Naive B cell (primary cell): ENCODE measurements at places on chromosomes 13 and 19.

GRCh38 chr19:13120817-13121216, 2.8 kb downstream of the NACC1 start:
- peak overlapping the region; percentile 51 for H3K4me3 ChIP-seq
- H3K27me3 ChIP-seq = no peaks in the 10 kb centered on the region
- peaks cover 62% of the 10 kb centered on the region for H3K4me1 ChIP-seq
- no peaks in the 10 kb centered on the region for H3K36me3 ChIP-seq

DNA sequence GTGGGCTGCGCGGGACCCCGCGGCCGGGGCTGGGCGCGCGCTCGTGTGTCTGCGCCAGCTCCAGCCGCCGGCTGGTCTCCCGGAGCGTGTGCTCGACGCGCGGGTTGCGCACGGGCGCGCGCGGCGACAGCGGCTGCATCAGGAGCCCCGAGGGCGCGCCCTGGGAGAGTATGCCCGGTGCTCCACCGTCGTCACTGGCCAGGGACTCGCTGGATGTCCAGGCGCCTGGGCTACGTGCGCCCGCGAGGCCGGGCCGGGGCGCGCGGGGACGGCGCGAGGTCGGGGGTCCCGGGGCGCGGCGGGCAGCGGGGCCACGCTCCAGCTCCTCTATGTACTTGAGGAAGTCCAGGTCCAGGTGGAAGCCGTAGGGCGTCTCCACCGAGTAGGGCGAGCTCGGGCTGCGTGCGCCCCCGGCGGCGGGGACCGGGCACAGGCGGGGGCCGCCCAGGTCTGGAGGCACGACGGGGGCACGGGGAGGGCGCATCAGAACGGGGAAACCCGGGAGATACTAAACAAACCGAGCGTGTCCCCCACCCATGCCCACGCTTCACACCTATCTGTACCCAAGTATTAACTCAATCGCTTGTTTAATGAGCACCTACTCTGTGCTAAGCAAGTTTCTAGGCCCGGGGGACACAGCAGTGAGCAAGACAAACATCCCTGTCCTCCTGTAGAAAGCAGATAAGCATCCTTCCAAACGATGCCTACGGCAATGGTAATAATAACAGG, 7.6 kb downstream of the KANK3 start:
- H3K27ac ChIP-seq = no peak overlapping the region
- H3K27me3 ChIP-seq = peaks cover 51% of the 10 kb centered on the region
- peaks cover 3% of the 10 kb centered on the region for H3K4me1 ChIP-seq
- H3K4me3 ChIP-seq = peak overlapping the region; percentile 75
- H3K36me3 ChIP-seq = no peaks in the 10 kb centered on the region

GRCh38 chr13:67792151-67792676, 562.1 kb upstream of the PCDH9 start:
- H3K4me3 ChIP-seq = no peak overlapping the region
- H3K36me3 ChIP-seq = no peaks in the 10 kb centered on the region
- DNase-seq = no peak
- no peaks in the 10 kb centered on the region for H3K4me1 ChIP-seq

DNA sequence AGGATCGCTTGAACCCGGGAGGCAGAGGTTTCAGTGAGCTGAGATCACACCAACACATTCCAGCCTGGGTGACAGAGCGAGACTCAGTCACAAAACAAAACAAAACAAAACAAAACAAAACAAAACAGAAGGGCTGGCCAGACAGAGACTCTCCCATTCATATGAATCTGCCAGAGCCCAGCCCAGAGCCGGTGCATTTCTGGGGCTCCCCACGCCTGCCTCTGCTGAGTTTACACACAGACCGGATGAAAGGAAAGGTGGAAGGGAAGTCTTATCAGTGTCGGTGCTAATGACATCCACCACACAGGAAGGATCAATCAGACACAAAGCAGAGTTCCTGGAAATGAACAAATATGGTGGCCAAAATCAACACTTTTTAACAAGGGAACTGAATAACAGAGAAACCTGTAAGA, 6.8 kb downstream of the TRAPPC6A start:
- peaks cover 27% of the 10 kb centered on the region for H3K4me1 ChIP-seq
- no peaks in the 10 kb centered on the region for H3K27me3 ChIP-seq
- peak overlapping the region; percentile 47 for H3K4me3 ChIP-seq
- peak overlapping the region; percentile 21 for H3K27ac ChIP-seq
- DNase-seq = no peak
- H3K36me3 ChIP-seq = no peaks in the 10 kb centered on the region

- H3K4me3 ChIP-seq = no peak overlapping the region
- no peak for DNase-seq
- H3K27me3 ChIP-seq = no peaks in the 10 kb centered on the region
- peaks cover 8% of the 10 kb centered on the region for H3K4me1 ChIP-seq
- no peak overlapping the region for H3K27ac ChIP-seq
These were observed 68.0 kb downstream of the CRYL1 start for GRCh38 chr13:20457670-20458069.

DNA sequence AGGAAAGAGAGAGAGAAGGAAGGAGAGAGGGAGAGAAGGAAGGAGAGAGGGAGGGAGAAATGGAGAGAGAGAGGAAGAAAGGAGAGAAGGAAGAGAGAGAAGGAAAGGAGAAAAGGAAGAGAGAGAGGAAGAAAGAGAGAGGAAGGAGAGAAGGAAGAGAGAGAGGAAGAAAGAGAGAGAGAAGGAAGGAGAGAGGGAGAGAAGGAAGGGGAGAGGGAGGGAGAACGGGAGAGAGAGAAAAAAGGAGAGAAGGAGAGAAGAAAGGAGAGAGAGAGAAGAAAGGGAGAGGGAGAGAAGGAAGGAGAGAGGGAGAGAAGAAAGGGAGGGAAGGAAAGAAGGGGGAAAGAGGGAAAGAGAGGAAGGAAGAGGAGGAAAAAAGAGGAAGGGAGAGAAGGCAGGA, 1070.7 kb downstream of the UQCRFS1 start:
- DNase-seq = no peak
- H3K4me3 ChIP-seq = no peak overlapping the region
- H3K27me3 ChIP-seq = no peaks in the 10 kb centered on the region
- no peak overlapping the region for H3K27ac ChIP-seq

DNA sequence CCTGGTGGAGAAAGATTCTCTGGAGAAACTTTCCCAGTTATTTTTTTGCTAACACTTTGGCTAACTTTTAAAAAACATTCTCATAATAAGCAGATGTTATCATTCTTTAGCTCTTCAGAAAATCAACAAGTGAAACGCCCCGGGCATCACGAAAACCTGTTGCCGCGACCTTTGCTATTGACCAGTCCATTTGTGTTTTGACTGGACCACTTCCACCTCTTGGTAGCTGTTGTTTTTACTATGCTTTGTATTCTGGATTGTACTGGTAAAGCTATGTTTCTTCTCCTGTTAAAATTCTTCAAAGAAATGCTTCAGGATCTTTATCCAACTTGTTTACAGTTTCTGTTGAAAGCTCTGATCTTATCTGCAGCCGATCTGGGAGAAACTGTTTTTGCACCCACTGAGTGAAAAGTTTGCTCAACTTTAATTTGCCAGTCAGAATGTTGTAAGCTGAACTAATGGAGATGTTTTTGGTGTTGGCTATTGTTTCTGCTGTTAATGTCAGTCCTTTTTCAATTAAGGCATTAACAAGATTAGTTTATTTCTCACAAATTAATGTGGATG, 23.3 kb downstream of the UFM1 start:
- H3K4me3 ChIP-seq = no peak overlapping the region
- DNase-seq = no peak
- H3K27ac ChIP-seq = no peak overlapping the region
- H3K36me3 ChIP-seq = no peaks in the 10 kb centered on the region
- H3K27me3 ChIP-seq = peaks cover 25% of the 10 kb centered on the region
- no peaks in the 10 kb centered on the region for H3K4me1 ChIP-seq

GRCh38 chr19:12092065-12092867, 27.7 kb downstream of the ZNF844 start:
- peak overlapping the region; percentile 94 for H3K27ac ChIP-seq
- no peaks in the 10 kb centered on the region for H3K36me3 ChIP-seq
- DNase-seq = peak; percentile 36
- H3K27me3 ChIP-seq = no peaks in the 10 kb centered on the region
- H3K4me3 ChIP-seq = peak overlapping the region; percentile 93

- H3K27ac ChIP-seq = no peak overlapping the region
- H3K27me3 ChIP-seq = no peaks in the 10 kb centered on the region
- H3K4me1 ChIP-seq = peaks cover 8% of the 10 kb centered on the region
- no peak overlapping the region for H3K4me3 ChIP-seq
These were observed 2.5 kb downstream of the CDC34 start for GRCh38 chr19:534088-534487.

DNA sequence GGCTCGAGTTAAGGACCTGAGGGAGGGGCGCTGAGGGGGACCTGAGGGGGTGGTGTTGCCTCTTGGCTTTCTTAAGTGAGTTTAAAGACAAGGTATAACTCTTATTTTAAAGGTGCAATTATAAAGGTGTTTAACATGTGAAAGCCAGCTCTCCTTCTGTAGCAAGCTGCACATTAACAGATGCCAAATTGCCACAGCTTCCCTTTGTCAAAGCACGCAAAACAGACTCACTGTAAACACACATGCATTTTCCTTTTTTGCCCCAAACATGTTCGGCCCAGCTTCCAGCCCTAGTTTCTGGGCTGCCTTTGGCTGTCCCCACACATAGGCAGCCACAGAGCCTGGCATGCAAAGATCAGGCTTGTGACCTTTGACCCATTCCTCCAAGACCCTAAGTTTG, 111.9 kb downstream of the SLC7A1 start:
- H3K4me3 ChIP-seq = peak overlapping the region; percentile 78
- H3K36me3 ChIP-seq = no peaks in the 10 kb centered on the region
- no peak for DNase-seq
- H3K27me3 ChIP-seq = peaks cover 10% of the 10 kb centered on the region
- H3K4me1 ChIP-seq = peaks cover 8% of the 10 kb centered on the region
- H3K27ac ChIP-seq = peak overlapping the region; percentile 64

GRCh38 chr13:76638882-76639281, 247.3 kb downstream of the KCTD12 start:
- H3K36me3 ChIP-seq = no peaks in the 10 kb centered on the region
- H3K27ac ChIP-seq = no peak overlapping the region
- DNase-seq = no peak
- no peak overlapping the region for H3K4me3 ChIP-seq
- no peaks in the 10 kb centered on the region for H3K27me3 ChIP-seq
- H3K4me1 ChIP-seq = no peaks in the 10 kb centered on the region
